Kasumi-1 (cell line): ENCODE measurements at places on chromosomes 6 and 20.

DNA sequence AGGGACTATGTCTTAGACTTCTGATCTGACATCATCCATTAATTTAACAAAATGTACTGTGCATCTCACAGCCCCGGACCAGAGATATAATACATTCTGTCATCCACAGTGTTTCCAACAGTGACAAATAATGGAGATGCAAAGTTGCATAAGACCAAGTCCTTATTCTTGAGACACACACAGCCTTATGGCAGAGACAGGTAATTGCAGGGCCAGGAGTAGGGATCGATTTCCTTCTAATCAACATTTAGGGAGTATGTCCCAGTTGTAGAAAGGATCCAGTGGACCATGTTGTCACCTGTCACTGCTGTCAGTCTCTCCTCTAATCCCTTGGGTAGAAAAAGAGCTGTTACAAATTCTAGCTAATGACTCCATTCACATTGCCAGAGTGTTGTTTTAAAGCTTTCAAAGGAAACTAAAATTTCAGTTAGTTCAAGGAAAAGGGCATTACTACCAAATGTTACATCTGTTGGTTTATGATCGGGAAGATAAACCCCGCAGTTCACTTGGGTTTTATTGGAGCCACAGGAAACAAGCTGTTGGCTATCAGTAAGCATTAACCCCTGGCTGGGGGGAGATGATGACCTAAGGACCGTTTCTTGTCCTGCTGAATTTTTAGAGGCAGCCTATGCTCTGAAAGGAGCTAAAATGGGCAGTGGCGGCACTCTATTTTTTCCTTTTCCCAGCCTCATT lies 111.4 kb upstream of the ATXN1 start:
- DNase-seq, result no peak

DNA sequence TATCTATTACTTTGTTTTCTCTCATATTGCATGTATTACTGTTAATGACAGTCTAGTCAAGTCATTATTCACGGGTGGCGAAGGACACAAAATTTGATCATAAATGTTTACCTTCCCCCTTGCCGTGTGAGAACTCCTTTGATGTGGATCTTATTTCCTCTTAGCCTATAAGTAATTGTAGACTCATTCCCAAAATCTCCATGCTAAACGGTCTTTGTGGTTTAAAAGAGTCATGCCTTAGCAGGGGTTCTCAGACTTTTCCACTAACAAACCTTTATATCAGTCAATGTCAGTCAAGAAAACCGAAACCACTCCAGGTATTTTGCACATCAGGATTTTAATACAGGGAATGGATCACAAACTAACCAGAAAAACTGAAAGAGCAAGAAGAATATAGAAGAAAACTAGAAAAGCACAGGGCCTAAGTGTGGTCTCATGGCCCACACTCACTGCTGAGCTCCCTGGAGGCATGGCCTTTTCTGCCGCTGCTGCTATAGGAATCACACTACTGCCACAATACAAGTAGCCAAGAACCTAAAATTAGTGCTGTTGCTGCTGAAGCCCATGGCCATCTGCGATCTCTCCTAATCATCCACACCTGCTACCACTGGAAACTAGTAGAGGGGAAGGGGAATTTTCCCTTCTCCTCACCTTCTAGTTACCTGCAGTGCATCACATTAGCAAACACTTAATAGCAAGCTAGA lies 186.0 kb upstream of the POU3F2 start:
- no peak for DNase-seq

- DNase-seq, result no peak
Observed at GRCh38 chr6:163397326-163397725, 17.2 kb upstream of the QKI start.

DNA sequence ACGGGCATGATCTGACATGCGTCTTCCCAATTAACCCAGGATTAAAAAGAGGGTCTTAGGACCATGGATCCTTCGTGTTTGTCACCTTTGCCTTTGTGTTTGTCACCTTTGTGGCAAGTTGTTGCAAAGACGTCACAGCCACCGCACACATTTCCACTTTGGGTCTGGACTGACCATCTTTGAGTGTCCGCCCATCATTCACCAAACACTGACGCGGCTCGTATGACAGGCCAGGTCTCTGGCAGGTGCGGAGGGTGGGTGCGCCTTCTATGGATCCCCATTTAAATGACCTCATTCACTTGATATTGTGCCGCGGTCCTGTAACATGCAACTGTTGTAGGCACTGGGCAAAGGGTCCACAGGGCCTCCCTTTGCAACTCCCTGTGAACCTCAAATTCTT lies 404.1 kb downstream of the TAF4 start:
- DNase-seq, result no peak

DNA sequence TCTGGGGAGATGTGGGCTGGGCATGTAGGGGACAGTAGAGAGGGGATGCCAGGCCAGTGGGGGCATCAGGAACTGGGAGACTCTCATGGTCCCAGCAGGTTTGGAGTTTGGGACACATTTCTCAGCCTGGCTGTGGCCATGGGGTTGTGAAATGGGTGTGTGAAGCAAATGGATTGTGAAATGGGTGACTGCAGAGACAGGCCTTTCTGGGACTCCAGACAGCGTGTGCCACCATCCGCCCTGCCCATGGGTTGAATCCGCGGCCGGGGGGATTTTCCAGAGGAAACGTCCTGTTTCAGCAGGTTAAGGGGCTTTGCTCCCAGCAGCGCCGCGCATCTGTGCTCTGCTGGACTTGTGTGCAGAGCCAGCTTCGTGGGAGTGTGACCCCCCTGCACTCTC lies 3.7 kb upstream of the PMEPA1 start:
- DNase-seq, result no peak
